ENCODE measurements at places on chromosomes 6 and 20. TPM values are rescaled to one million over a fixed set of nuclear protein-coding genes. Genes with fewer than 3 reads are reported as not detected.
A peak's percentile ranks its signal among the peaks of the same experiment; 100 is the strongest.

DNA sequence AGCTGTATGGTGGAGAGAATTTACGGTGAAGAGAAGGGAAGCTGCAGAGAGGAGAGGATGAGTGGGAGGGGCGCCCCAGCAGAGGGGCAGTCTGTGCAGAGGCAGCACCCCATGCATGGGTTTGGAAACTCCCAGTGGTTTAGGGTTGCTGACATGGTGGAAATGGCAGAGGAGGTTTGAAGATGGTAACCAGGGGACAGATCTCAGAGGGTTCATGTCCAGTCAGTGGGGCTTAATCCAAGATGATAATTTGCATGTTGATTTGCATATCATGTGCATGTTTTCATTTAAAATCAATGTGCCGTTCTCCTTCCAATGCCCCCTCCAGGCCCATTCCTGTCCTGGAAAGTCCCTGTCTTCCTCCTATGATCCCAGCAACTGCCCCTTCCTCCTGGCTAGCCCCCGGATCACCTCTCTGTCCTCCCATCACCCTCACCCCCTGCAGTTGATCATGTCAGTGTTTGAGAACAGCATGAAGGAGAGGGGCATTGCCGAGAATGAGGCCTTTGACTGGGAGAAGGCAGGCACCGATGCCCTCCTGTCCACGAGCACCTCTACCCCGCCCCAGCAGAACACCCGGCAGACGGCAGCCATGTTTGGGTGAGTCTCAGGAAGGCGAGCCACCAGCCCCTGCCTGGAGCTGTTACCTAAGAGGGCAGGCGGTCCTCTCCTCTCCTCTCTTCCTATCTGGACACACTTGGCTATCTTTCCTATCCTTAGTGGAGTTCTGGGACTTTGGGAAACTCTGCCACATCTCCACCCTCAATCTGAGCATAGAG lies 14.3 kb downstream of the TTBK1 start:
- H3K4me3 ChIP-seq: no peak overlapping the region
- no peaks in the 10 kb centered on the region for H3K36me3 ChIP-seq
- peaks cover 3% of the 10 kb centered on the region for H3K27me3 ChIP-seq
- H3K4me1 ChIP-seq: no peaks in the 10 kb centered on the region
- H3K27ac ChIP-seq: no peak overlapping the region

- H3K36me3 ChIP-seq: no peaks in the 10 kb centered on the region
- H3K4me3 ChIP-seq: no peak overlapping the region
- DNase-seq: no peak
- no peaks in the 10 kb centered on the region for H3K4me1 ChIP-seq
- no peaks in the 10 kb centered on the region for H3K27me3 ChIP-seq
These were observed 21.0 kb upstream of the NKX2-2 start for GRCh38 chr20:21534886-21535285.

DNA sequence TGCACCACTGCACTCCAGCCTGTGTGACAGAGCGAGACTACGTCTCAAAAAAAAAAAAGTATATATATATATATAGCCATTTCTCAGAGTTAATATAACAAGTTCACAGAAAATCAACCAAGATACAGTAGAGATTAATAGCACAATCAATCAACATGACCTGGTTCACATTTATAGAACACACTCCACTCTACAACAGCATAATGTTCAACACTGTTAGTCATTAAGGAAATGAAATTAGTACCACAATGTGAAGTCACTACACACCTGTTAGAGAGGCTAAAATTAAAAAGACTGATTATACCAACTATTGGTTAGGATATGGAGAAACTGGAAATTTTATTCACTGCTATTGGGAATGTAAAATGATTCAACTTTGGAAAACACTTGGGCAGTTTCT lies 387.7 kb downstream of the QKI start:
- H3K4me1 ChIP-seq: no peaks in the 10 kb centered on the region
- no peaks in the 10 kb centered on the region for H3K36me3 ChIP-seq
- DNase-seq: no peak
- H3K27me3 ChIP-seq: no peaks in the 10 kb centered on the region

NRN1 gene
- under 0.01 TPM for total RNA-seq

- H3K27ac ChIP-seq: no peak overlapping the region
- peak; percentile 69 for DNase-seq
- no peaks in the 10 kb centered on the region for H3K27me3 ChIP-seq
- H3K4me1 ChIP-seq: peaks cover 6% of the 10 kb centered on the region
These were observed 215.4 kb downstream of the RFPL4B start for GRCh38 chr6:112562301-112563231.

DNA sequence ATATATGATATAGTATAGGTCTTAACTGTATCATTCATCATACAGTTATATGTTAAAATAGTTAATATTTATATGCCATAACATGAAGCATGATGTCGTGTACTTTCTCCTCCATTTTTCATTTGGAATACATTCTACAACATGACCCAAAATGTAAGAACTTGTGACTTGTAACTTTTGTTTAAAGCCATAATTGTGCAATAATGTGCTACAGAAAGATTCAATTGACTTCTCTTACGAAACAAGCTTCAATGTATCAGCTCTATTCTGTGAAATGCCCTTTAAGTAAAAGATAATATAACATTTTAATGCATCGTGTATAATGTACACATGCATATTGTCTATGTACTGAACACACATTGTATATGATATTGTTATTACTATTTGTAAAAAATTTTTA lies 76.7 kb upstream of the FABP7 start:
- no peaks in the 10 kb centered on the region for H3K36me3 ChIP-seq
- H3K4me3 ChIP-seq: no peak overlapping the region
- no peaks in the 10 kb centered on the region for H3K4me1 ChIP-seq
- DNase-seq: peak; percentile 57

GRCh38 chr6:154578004-154578559 lies 67.6 kb upstream of the CNKSR3 start:
- no peak overlapping the region for H3K27ac ChIP-seq
- no peaks in the 10 kb centered on the region for H3K36me3 ChIP-seq
- no peak overlapping the region for H3K4me3 ChIP-seq
- no peaks in the 10 kb centered on the region for H3K27me3 ChIP-seq

DNA sequence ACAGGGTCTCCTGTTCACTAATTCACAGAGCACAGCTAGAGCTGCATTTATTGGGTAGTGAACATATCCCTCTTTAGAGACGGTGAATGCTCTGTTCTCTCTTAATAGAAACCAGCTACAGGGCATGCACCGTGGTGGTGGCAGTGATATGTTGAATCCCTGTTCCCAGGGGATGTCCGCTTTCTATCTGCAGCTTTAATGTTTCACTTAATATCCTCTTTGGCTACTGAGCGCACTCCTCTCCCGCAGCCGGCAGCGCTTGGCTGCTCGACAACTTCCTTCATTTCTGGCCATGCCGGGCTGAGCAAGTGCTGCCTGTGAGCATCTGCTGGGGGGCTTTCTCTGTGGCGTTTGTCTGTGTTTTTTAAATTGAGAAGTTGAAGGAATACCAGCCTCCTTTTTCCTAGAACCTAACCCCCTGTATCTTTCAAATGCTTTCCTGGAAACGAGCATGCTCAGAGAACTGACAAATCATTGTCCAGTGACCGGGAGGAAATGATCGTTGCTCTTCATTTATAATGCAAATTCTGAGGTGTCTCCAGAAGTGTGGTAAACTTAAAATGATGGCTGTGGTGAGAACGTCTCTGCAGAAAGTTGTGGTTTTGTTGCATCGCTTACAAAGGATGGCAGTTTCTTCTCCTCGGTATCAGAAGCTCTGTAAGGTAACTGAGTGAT lies 297.9 kb downstream of the UTRN start:
- H3K27ac ChIP-seq: no peak overlapping the region
- no peaks in the 10 kb centered on the region for H3K27me3 ChIP-seq
- H3K36me3 ChIP-seq: no peaks in the 10 kb centered on the region
- DNase-seq: peak; percentile 39
- H3K4me1 ChIP-seq: peaks cover 5% of the 10 kb centered on the region

ENPP4 gene
- 3.6 TPM for total RNA-seq

GRCh38 chr6:168326294-168327261 lies 7.0 kb upstream of the DACT2 start:
- H3K4me1 ChIP-seq: no peaks in the 10 kb centered on the region
- no peak overlapping the region for H3K4me3 ChIP-seq
- H3K27me3 ChIP-seq: no peaks in the 10 kb centered on the region
- H3K36me3 ChIP-seq: no peaks in the 10 kb centered on the region

DNA sequence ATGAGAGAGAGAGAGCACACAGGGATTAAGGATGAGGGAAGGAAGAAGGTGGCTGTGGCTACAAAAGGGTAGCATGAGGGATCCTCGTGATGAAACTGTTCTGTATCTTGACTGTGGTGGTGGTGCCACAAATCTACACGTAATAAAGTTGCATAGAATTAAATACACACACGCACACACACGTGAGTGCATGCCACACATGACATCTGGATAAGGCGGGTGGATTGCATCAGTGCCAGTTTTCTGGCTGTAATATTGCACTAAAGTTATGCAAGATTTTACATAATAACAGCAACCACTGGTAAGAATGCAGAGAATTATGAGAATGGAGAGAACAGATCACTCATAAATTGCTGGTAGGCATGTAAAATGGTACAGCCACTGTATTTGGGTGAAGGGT lies 16.9 kb upstream of the STK35 start:
- no peaks in the 10 kb centered on the region for H3K36me3 ChIP-seq
- H3K4me1 ChIP-seq: no peaks in the 10 kb centered on the region
- H3K27ac ChIP-seq: no peak overlapping the region
- peaks cover 12% of the 10 kb centered on the region for H3K27me3 ChIP-seq

RAMACL gene
- 2.3 TPM for total RNA-seq

DNA sequence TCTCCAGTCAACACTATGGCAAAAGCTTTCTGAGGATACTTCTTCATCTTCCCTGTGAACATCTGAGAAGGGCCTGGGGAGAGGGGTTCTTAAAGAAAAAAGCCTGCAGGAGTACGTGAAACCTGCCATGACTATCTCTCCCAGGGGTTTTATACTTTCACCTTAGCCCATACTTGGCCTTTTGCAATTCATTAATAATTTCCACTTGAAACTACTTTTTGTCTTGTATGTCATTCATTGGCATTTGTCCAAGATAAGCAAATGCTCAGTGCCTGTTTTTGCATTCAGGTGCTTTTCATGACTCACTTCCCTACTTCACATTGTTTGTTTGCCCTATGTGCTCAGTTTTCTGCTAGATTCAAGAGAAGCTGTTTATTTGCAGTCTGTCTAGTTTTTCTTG lies 580.3 kb upstream of the GJE1 start:
- H3K4me1 ChIP-seq: no peaks in the 10 kb centered on the region
- H3K27ac ChIP-seq: no peak overlapping the region
- peak; percentile 70 for DNase-seq
- no peaks in the 10 kb centered on the region for H3K27me3 ChIP-seq
- no peak overlapping the region for H3K4me3 ChIP-seq

DEFB119 gene
- total RNA-seq: not detected

- no peaks in the 10 kb centered on the region for H3K36me3 ChIP-seq
- no peak for DNase-seq
- H3K4me1 ChIP-seq: peaks cover 7% of the 10 kb centered on the region
- no peak overlapping the region for H3K4me3 ChIP-seq
These were observed 260.0 kb upstream of the SUPT3H start for GRCh38 chr6:45637611-45638257.

ME1 gene
- 22.1 TPM for total RNA-seq

DNA sequence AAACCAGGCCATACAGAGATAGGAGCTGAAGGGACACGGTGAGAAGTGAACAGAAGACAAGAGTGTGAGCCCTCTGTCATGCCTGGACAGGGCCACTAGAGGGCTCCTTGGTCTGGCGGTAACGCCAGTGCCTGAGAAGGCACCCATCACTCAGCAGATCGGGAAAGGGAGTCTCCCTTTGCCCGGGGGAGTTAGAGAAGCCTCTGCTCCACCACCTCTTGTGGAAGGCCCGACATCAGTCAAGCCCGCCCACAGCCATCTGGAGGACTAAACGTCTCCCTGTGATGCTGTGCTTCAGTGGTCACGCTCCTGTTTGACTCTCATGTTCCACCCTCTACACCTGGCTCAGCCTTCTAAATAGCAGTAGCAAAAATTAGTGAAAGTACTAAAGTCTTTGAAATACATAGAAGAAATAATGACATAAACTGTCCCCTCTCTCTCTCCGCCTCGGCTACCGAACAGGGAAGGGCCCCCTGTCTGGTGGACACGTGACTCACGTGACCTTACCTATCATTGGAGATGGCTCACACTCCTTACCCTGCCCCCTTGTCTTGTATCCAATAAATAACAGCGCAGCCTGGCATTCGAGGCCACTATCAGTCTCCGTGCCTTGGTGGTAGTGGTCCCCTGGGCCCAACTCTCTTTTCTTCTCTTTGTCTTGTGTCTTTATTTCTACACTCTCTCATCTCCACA lies 66.7 kb downstream of the RPP21 start:
- H3K36me3 ChIP-seq: no peaks in the 10 kb centered on the region
- no peak overlapping the region for H3K27ac ChIP-seq
- peak; percentile 30 for DNase-seq
- no peak overlapping the region for H3K4me3 ChIP-seq
- peaks cover 8% of the 10 kb centered on the region for H3K27me3 ChIP-seq

B3GAT2 gene
- total RNA-seq: not detected

GRCh38 chr6:143578054-143578453 lies 66.5 kb upstream of the FUCA2 start:
- no peak overlapping the region for H3K27ac ChIP-seq
- no peaks in the 10 kb centered on the region for H3K4me1 ChIP-seq
- DNase-seq: no peak
- no peaks in the 10 kb centered on the region for H3K36me3 ChIP-seq

CFB gene
- 87.1 TPM for total RNA-seq

BPIFB1 gene
- total RNA-seq: not detected

OTOR gene
- not detected for total RNA-seq

GRCh38 chr20:20495729-20496503 lies 128.0 kb downstream of the INSM1 start:
- no peaks in the 10 kb centered on the region for H3K36me3 ChIP-seq
- H3K27me3 ChIP-seq: no peaks in the 10 kb centered on the region
- no peak overlapping the region for H3K27ac ChIP-seq
- H3K4me3 ChIP-seq: no peak overlapping the region

DNA sequence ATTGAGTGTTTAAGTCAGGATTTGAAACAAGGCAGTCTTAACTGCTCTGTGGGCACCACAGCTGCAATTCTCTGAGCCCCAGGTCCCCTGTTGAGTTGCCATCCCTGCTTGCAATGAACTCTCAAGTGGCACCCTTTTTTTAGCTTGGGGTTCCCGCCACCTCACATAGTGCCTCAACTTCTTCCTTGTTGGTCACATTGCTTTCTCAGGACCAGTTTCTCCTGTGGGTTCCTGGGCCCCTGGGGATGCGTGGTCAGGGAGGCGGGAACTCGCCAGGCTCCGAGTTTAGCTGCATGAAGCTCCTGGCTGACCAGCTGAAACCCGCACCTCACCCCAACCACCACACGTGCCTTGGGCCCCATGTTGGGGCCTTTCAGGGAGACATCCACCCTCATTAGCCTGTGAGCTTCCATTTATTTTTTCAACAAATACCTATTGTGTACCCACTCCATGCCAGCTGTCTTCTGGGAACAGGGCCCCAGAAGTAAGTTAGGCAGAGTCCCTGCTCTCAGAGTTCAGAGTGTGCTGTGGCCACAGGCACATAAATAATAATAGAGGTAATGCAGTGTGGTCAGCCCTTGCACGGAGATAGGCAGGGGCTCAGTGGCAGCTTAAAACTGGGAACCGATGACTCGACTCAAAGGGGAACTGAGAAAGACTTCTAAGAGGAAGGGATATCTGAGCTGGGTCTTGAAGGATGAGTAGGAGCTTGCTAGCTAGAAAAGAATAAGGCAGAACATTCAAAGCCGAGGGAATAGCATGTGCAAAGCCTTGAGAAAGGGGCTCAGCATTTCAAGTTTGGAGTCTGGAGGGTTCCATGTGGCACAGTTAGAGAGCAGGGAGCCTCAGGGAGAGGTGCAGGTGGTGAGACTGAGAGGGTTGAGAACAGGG lies 33.9 kb upstream of the FAM83D start:
- DNase-seq: no peak
- H3K27me3 ChIP-seq: peaks cover 11% of the 10 kb centered on the region
- no peak overlapping the region for H3K27ac ChIP-seq
- H3K4me1 ChIP-seq: no peaks in the 10 kb centered on the region
- H3K36me3 ChIP-seq: no peaks in the 10 kb centered on the region

All from fibroblast of lung (primary cell).